NCI-H526 (cell line): ENCODE measurements at places on chromosomes 12 and 14.

GRCh38 chr12:12098691-12099015 is 27.9 kb downstream of the BCL2L14 start:
- no peak for DNase-seq

- DNase-seq = peak; percentile 54
These were observed 498 bp downstream of the GMFB start for GRCh38 chr14:54488318-54488645.

- no peak for DNase-seq
These were observed 12.9 kb upstream of the DCD start for GRCh38 chr12:54661048-54661447.

DNA sequence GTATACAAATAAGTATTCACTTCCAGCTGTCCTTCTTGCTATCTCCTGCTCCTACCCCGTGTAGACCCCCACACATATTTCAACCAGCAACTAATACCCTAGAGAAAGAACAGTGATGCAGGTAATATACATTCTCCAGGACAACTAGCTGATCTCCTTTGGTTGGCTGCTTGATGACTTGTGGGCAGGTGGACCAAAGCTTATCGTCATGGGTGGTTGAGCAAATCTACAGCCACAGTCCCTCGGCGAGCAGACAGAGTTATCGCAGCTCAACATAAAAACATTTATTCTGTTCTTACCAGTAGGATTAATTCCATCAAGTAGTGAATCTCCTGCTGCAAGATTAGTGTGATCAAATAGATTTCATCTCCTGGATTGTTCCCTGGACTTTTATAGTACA is 314.3 kb downstream of the TMEM132D start:
- DNase-seq = no peak

DNA sequence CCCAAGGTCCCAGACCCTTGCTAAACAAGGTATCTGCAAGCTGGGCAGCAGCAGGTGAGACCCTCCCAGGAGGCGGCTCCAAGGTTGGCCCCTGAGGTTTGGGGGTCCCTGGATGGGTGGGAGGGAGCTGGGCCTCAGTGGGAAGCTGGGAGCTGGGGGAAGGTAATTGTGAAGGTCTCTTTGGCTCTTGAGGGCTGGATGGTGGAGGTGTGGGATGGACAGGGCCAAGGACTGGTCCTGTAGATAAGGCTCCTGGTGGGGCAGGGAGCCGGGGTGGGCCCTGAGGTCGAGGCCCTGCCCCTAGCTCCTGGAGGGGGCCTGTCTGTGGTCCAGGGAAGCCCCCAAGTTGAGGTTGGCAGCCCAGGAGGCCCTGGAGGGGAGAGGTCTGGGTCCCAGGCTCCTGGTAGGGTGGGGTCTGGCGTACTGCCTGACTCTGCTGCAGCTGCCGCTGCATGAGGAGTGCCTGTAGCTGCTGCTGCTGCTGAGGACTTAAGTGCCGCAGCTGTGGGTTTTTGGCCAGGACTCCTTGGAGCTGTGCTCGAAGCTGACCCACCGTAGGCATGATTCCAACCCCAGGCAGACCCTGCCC is 13.1 kb upstream of the PRKAG1 start:
- DNase-seq = no peak

- DNase-seq = no peak
These were observed 19.0 kb downstream of the TWF1 start for GRCh38 chr12:43786899-43787693.

DNA sequence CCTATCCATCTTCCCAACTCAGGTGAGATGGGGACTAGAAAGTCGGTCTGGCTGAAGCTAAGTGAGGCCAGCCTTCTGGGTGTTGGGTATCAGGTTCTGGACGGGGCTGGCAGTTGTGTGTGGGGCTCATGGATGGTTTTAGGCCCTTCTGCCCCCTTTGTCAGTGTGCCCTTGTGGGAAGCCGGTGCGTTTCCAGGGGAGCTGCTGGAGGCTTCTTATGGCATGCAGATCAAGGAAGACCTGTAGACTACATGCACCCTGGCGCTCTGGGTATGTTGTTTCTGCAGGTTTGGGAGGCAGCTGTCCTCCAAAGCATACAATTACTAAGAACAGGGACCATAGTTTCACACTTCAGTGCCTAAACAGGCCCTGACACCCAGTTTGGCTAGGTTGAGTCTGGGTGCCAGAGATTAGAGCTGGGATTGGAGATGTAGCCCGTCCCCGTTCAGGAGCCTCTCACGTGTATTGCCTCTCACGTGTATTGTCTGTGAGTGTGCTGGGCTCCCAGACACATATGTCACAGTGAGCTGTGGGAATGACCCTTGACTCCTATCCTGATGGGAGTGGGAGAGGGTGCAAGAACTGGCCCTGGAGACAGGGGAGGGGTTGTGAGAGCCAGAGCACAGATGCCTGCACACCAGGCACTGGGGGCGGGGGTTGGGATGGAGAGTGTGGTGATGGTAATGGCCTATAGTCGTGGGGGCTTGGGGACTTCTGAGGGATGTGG is 84.4 kb downstream of the SLC25A47 start:
- DNase-seq = no peak

DNA sequence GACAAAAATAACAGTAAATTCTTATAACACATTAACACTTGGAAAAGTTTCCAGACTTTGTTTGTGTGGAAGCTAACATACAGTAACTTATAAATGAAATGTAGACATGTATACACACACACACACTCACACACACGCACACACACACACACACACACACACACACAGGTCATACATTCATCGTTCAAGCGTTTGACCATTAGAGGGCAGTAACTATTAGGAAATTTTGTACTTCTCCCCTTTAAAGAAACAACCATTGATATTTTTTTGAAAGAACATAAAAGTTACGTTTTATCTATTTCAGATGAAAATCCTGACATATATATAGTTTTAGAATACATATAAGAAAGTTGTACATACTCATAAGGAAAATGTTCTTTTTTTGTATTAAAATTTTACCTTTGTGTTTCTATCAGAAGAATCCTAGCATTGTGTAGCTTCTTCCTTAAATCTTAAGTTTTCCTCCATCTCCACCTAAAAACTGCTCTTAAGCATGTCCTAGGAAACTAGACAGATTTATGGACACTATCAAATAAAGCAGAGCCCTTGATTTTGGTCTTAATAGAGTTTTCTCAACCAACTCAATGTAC is 29.0 kb downstream of the PTPRQ start:
- no peak for DNase-seq

DNA sequence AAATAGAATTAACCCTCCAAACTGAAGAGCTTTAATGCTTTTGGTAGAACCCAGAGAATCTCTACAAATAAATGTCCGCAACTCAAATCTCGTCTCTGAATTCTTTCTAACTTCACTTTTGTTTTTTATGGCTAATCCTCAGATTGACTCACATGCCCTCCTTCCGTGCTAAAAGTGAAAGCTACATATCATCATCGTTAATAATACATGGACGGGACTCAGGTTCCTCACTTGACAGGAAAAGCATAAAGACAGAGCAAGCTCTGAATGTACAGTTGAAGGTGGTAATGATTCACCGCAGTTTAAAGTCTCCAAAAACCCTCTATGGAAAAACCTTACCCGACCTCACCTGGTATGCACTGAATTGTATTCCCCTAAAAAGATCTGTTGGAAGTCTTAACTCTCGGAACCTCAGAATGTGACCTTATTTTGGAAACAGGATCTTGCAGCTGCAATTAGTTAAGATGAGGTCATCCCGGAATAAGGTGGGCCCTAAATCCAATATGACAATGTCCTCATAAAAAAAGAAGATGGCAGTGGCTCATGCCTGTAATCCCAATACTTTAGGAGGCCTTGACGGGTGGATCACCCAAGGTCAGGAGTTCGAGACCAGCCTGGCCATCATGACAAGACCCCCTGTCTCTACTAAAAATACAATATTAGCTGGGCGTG is 147.4 kb upstream of the FOXN3 start:
- no peak for DNase-seq

DNA sequence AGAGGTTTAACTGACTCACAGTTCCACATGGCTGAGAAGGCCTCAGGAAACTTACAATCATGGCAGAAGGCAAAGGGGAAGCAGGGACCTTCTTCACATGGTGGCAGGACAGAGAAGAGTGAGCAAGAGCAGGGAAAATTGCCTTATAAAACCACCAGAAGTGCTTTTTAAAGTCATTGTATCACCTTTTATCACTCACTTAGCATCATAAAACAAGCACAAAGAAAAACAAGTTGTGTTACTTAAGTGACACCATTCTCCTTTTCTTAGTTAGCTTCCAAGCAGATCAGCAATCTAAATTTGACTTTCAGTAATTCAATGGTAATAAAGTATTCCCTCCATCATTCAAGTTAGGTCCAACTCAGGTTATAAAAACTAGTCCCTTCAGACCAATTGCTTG is 28.5 kb downstream of the OSBPL8 start:
- DNase-seq = no peak

DNA sequence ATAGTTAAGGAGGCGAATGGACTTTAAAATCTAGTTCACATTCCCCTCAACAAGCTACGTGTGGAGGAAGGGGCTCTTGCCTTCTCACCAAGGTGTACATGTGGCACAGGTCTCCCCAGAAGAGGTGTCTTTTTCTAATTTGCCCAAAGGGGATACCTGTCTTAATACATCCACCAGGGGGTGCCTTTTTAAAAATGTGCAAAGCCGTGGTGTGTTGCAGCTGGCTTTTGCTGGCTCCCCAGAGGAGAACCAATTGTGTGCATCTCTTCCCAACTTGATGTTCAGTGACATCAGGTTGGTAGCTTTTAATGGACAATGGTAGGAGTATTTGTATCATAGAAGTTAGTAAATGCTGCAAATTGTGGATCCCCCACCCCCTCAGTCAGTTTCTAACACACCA is 33.8 kb downstream of the CREBL2 start:
- peak; percentile 45 for DNase-seq

DNA sequence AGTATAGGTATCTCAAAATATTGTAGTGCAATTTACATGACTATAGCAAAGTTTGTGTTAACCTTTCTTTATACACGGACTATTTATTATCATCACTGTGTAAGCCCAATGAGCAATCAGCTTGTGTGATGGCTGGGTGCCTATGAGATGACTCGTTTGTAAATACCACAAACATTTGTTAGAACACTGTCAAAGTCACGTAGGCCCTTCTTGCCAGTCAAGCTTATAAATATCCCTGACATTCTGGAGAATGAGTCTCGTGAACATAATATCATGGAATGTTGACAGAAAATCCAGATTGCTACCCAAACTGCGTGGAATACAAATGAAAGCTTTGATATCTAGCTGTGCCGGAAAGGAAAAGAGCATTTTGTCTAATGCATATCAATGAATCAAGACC is 648.3 kb upstream of the MDGA2 start:
- DNase-seq = no peak

GRCh38 chr12:13973996-13974395 is 7.4 kb downstream of the GRIN2B start:
- no peak for DNase-seq

GRCh38 chr12:131090274-131091210 is 136.8 kb downstream of the ADGRD1 start:
- DNase-seq = no peak

GRCh38 chr12:96194576-96194889 is 358 bp downstream of the ELK3 start:
- DNase-seq = no peak

GRCh38 chr14:56400109-56400825 is 179.3 kb upstream of the TMEM260 start:
- no peak for DNase-seq

GRCh38 chr12:123269896-123270213 is 1.8 kb downstream of the CDK2AP1 start:
- no peak for DNase-seq

DNA sequence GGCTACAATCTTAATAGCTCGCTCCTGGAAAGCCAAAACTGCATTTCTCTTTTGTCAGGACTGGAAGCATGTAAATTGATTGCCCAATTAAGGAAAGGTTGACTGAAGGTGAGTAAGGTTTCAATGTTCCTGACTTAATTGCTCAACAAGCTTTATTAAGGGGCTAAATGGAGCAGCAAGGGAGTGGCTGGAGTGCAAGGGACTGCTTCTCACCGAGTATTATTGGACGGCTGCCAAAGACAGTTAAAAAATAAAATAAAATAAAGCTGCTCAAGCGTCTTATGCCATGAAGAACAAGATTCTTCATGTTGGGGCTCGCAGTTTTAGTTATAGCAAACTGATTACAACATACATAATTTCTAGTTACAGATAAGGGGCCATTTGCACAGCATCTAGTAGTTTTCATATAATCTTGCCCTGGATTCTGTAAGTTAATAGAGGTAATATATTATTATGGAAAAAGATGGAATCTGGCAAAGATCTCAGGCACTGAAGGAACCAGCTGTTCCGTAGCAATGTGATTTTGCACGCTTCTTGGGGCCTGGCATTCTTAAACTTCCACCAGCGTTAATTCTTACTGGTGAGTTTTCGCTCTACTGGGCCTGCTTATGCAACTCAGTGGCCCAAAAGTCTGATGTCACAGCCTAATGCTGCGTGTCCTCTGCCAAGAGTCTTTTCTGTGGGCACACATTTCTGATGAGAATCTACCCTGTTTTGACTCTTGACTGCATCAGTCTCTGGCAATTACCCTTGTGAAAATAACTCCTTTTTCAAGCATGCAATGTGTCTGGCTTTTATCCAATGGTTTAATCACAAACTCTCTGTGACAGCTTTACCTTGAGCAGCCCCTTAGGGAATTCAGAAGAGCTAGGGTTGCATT is 108.5 kb downstream of the SLC38A1 start:
- no peak for DNase-seq

DNA sequence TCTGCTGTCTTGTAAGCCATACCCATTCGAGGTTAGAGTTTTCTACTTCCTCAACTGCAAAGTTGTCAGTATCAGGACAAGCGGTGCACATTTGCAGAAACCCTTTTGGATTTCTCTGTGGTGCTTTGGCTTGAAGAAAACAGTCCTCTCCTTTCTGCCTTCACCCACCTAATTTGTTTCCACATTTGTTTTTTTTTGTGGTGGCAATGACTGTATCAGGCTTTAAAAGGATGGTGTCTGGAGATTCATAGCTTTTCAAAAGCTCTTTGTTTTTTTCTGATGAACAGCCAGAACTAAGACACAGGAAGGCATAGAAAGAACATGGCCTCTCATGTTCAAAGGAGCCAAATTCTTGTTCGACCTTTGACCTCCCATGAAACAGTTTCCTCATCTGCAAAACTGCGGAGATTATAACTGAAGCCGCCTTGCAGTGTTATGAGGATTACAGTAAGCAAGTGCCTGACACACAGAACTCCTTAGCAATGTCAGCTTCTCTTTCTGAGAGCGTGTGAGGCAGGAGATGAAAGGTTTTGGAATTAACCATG is 270.6 kb upstream of the TBX3 start:
- peak; percentile 59 for DNase-seq
